SK-N-SH treated with all-trans-retinoic acid at 6 μM for 48 hours (cell line): ENCODE measurements at places on chromosomes 16 and 17.

DNA sequence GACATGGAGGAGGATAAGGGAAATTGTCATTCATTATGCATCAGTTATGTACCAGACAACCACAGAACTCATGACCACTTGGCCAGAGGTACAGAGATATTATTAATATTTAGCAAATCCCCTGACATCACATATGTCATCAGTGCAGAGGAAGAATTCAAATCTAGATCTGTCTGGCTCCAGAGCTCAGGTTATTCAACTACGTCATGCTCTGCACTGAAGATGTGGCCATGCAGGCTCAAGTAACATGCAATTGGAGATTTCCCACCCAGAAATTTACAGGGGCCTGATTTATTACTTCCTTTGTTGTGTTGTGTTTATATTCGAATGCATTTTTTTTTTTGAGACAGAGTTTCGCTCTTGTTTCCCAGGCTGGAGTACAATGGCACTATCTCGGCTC lies 224.3 kb downstream of the HS3ST4 start:
- no peak for ATAC-seq

DNA sequence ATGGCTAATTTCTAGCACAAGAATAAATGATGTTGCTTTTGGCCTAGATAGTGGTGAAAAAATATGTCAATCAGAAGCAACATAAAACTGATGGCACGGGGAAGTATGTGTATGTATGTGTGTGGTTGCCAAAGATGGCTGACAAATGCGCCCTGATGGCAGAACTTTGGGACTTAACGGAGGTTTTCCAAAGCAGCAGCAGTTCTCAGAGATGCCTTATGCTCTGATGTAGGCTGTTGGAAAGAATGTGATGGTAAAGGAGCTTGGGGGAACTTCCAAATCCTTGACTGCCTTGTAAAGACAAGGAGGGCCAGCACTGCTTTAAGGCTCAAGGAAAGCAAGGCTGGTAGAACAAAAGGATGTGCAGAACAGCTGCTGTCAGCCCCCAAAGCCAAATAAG lies 16.0 kb downstream of the KCTD19 start:
- no peak for ATAC-seq

- no peak for ATAC-seq
Measured at GRCh38 chr17:35709874-35710273, 21.6 kb upstream of the RASL10B start.

- ATAC-seq, result peak; percentile 68
Measured at GRCh38 chr16:67594956-67595355, 32.6 kb downstream of the CTCF start.

DNA sequence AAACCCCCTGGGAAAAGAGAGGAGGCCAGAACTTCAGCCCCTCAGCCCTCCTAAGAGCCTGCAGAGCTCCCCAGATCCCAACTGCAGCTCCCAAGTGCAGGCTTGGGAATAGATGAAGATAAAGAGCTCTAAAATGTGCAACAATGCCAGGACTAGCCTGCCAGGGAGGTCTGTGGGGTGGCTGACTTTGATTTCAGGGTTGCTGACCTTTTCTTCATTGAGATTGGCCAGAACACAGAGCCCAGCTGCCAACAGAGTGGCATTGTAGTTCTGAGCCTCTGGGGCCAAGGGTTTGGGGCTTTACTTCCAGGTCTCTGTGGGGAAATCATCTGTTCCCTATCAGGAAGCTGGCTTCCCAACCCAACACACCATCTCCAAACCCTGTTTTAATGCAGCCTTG lies 120.6 kb downstream of the COPRS start:
- peak; percentile 39 for ATAC-seq

- no peak for ATAC-seq
Measured at GRCh38 chr17:8393470-8394231, 4.0 kb downstream of the RNF222 start.

DNA sequence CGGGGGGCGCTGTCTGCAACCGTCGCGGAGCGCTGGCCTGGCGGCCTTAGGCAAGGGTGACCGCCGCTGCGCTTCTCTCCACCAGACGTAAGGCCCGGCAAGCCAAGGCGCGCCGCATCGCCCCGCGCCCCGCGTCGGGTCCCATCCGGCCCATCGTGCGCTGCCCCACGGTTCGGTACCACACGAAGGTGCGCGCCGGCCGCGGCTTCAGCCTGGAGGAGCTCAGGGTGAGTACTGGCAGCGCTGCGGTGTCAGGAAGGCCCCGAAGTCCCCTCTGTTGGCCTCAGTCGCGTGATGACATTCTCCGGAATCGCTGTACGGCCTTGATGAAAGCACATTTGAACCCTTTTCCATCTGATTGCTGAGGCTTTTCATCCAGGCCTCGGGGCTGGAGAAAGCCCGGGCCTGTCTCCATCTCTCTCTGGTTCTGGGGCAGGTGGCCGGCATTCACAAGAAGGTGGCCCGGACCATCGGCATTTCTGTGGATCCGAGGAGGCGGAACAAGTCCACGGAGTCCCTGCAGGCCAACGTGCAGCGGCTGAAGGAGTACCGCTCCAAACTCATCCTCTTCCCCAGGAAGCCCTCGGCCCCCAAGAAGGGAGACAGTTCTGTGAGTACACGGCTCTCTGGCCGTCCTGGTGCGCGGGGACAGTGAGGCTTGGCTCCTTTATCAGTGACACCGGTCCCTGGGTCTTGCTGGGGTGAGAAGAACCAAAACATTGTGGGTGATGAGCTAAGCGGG lies 831 bp downstream of the RPL13 start:
- ATAC-seq, result no peak

GRCh38 chr17:41563607-41564170 lies 8.2 kb downstream of the KRT9 start:
- no peak for ATAC-seq
